ENCODE measurements at places on chromosomes 2 and 18.

- no peak for DNase-seq
Observed at GRCh38 chr18:25346561-25346960, 5.4 kb downstream of the ZNF521 start.

- no peak for DNase-seq
Observed at GRCh38 chr2:213627835-213628460, 343.7 kb downstream of the SPAG16 start.

DNA sequence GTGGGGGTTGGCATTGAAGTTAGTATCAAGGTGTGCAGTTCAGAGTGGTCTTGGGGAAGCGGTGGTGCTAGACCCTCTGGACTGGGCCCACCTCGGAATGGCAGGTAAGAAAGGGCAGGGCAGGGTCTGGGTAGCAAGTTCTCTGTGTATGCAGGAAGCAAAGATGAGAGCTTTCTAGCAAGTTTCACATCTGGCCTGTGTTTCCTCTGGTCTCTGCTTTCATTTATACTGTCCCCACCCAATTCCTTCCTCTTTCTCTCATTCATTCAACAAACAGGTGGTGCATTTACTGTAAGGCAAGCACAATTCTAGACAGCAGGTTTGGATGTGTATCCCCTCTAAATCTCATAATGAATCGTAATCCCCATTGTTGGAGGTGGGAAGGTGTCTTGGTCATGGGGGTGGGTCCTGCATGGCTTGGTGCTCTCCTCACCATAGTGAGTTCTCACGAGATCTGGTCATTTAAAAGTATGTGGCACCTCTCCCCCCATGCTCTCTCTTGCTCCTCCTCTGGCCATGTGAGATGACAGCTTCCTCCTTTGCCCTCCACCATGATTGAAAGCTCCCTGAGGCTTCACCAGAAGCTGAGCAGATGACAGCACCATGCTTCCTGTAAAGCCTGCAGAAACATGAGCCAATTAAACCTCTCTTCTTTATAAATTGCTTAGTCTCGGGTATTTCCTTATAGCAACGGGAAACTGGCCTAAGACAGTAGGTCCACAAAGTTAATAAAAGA, 51.8 kb downstream of the PKDCC start:
- DNase-seq: no peak

GRCh38 chr2:73324126-73324725, 30.9 kb upstream of the EGR4 start:
- no peak for DNase-seq

GRCh38 chr2:152505495-152505906, 170.5 kb downstream of the FMNL2 start:
- DNase-seq: no peak

- DNase-seq: peak; percentile 77
Observed at GRCh38 chr2:143110758-143111428, 18.3 kb upstream of the ARHGAP15 start.

All from Jurkat, Clone E6-1 (cell line).